Activated naive CD8-positive, alpha-beta T cell treated with anti-CD3 and anti-CD28 coated beads, Interleukin-2, amount 50 U/mL, for 24 hours (primary cell): ENCODE measurements at places on chromosomes 4 and X.

GRCh38 chrX:16639966-16640365 lies 10.0 kb upstream of the S100G start:
- DNase-seq = no peak

- DNase-seq = no peak
Measured at GRCh38 chr4:180925805-180926204, 1317.4 kb upstream of the TENM3 start.

DNA sequence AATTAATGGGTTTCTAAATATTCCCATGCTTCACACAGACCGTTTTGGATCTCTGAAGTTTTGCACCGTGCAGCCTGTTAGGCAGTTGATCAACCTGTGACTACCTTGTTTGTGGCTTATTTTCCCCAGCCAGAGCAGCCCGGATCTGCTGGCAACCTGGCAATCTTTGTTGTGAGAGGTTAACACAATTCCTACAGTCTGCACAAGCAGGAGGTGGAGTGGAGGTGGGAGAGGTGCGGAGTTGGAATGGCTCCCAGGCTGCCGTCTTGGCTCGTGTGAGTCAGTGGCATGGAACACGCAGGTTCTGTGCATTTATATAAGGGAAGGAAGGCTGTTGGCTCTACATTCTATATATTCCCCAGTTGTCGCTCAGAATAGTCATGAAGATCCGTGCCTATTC lies 70.9 kb upstream of the STOX2 start:
- DNase-seq = no peak

DNA sequence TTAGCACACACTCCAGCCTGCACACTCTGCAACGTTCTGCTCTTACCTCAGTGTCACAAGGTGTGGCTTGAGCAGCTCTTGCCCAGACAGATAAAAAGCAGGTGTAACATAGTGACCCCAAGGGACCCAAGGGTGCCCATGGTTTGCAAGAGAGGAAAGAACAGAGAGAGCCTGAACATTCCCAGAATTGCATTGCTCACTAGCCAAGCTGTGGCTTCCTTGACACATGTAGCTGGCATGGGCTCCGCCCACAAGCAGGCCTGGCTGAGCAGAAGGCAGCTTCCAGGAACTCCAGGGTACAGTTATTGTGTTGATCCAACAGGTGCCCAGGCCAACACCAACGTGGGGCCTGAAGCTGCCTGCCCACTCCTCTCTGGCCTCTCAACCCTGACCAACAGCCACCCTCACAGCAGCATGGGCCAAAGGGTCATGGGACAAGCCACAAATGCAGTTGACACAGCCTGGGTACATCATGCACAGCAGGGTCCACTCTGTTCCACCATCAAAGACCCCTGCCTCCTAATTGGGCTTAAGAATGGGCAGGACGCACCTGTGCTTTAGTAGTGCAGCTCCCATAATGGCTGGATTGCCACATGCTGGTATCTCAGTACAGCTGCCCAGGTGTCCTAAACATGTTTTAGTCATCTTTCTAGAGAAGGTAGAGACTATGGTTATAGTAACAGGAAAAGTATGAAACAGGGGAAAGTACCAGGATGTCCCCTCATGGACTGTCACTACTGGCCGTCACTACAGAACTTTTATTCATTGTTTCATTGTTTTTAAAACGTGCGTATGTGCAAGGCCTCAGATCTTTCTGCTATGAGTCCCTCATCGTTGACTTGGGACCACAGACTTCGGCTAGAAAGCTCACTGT lies 73.7 kb upstream of the ACSL1 start:
- DNase-seq = no peak

- DNase-seq = no peak
Measured at GRCh38 chr4:14396183-14396582, 606.1 kb upstream of the CPEB2 start.

DNA sequence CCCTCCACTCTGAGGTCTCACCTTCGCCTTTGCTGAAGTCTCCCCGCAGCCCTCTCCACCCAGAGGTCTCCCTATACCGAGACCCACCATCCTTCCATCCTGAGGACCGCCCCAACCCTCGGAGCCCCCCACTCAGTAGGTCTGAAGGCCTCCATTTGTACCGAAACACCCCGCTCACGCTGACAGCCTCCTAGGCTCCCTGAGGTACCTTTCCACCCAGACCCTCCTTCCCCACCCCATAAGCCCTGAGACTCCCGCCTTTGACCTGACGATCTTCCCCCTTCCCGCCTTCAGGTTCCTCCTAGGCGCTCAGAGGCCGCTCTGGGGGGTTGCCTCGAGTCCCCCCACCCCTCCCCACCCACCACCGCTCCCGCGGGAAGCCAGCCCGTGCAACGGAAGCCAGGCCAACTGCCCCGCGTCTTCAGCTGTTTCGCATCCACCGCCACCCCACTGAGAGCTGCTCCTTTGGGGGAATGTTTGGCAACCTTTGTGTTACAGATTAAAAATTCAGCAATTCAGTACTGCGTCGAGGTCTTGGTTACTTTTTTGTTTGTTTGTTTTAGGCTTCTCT lies 5.0 kb downstream of the SOD3 start:
- DNase-seq = no peak

- DNase-seq = no peak
Measured at GRCh38 chrX:83658731-83659130, 150.6 kb downstream of the POU3F4 start.

DNA sequence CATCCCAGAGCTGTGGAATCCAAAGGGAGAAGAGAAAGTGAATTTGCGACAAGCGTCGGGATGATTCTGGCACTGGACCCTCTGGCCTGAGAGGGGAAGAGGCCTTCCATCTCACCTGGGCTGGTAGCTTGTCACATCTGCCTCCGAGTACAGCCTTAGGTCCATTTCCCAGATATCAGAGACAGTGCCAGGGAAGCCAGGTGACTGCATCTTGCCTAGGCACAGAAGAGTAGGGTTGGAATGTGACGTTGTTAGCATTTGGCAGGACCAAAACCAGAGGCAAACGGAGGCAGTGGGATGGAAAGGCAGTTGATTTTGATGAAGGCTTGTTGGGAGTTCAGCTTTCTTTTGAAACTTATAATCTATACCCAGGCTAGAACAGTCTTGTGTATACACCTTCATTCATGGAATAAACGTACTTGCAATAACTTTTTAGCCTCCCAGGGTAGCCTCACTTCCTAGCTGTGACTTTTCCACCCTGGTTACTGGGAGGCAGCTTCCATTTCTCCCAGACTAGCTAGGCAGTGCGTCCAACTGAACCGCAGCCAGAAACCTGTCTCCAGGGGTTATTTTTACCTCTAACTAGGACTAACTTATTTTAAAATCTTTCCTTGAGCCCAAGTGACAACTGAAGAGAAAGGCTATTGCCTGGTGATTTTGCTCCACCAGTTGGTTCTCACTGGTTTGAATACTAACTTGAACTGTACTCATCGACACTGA lies 5.9 kb downstream of the SOD3 start:
- DNase-seq = no peak

GRCh38 chr4:41913509-41913908 lies 21.7 kb upstream of the TMEM33 start:
- no peak for DNase-seq

- no peak for DNase-seq
Measured at GRCh38 chr4:91064157-91064853, 937.1 kb downstream of the CCSER1 start.

DNA sequence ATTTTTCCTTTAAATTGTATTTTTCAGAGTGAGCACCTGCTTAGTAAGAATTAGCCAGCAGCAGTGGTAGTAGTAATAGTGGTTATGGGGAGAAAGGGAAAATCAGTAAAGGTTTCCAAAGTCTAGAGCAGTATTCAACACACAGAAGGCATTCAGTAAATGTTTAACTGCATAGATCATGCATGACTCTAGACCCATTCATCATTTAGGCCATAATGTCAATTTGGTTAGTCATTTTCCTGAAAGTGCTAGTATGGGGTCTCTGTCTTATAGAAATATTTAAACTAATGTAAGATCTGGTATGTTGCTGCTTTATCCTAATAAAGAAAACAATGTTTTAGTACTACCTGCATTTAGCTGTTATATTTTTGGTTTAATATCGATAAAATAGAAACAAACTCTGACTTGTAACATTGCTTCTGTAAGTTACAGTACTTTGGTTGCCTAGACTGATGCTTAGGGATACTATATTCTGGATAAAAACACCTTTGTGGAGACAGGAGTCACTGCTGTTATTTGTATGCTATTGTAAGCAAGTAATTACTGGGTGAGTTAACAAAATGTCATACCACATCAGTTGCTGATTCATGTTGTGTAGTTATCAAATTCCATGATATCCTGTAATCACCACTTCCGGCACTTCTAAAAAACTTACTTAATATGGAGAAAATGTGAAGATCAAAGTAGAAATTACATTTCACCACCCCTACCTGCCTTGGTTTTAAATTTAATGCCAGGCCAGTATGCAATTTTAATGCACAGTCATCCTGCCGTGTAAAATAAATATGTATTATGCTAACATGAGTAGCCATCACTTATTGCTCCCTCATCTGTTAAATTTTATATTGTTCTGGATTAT lies 115.8 kb upstream of the BMPR1B start:
- DNase-seq = no peak

DNA sequence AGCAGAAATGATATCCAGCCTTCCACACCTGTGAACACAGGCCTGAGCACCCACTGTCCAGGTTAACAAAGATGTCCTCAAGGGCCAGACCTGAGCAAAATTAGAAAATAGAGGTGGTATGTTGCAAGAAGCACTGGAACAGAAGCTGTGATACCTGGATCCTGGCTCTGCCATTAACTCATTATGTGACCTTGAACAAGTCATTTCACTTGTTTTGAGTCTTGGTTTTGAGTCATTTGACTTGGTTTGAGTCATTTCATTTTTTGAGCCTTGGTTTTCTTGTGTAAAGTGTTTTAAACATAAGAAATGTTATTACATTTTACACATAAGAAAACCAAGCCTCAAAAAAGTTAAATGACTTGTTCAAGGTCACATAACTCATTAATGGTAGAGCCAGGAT lies 2.9 kb upstream of the NWD2 start:
- DNase-seq = no peak

- no peak for DNase-seq
Measured at GRCh38 chrX:134000260-134001245, 15.2 kb upstream of the GPC3 start.

DNA sequence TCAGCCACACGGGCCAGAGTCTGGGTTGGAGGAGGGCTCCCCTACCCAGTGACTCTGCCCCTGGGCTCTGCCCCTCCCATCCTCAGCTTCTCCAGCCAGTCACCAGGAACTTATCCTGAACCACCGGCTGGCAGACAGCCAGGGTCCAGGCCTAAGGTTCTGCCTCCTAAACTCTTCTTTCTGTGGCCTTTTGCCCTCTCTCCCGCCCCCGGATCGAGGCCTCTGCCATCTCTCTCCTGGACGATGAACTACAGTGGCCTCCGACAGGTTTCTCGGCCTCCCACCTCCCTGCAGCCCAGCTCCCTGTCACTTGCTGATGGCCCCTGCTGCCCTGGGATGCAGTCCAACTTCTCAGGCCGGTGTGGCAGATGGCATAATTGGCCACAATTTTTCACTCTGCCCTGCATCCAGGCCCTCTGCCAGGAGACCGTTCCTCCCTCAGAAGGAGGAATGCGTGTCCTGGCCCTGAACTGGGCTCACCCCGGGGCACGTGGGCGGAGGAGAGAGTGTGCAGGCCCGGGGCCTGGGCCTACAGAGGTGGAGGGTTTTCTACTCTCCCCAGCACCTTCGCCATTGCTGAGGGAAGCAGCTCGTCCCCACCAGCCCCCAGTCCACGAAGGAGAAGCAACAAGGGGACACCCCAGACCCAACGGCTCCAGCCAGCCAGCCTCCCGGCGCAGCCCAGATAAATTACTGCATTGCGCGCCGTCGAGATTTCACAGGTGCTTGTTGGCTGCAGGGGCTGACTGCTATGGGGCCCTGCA lies 81.9 kb upstream of the LRPAP1 start:
- no peak for DNase-seq

DNA sequence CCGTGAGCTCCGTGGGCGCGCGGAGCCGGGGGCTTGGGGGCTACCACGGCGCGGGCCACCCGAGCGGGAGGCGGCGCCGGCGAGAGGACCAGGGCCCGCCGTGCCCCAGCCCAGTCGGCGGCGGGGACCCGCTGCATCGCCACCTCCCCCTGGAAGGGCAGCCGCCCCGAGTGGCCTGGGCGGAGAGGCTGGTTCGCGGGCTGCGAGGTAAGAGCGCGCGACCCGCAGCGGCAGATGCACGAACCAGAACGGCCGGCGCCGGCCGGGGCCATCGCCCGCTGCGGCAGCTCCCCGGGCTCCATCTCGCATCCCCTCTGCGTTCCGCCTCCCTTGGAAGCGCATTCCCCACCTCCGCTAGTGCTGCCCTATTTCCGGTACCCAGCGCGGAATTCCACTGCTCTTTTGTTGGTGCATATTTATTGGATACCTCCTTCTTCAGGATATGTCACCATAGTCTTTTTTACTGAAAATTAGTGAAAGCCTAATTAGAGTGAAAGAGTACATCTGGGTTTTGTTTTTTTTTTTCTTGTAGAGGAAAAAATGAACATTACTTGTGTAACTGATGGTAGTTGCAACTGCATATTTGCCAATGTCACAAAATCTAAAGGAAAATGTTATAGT lies 797 bp downstream of the PKD2 start:
- DNase-seq = peak; percentile 35

GRCh38 chrX:130772776-130773143 lies 130.2 kb downstream of the ENOX2 start:
- DNase-seq = no peak

DNA sequence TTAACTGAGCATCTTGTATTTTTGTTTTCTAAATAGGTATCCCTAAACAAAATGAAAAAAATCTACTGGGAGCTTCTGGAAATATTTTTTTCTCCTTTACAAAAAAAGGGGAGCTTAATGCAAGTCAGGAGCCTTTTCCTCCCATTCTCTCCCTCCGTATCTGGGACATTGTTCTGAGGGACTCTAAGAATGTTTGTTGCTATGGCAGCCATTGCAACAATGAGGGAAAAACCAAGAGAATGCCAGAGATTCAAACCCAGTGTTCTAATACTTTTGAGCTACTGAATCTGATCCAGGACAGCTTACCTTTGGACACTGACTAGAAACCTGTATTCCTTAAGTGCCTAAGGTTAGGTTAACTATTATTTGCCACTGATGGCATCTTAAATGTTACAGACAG lies 485.7 kb upstream of the HS3ST1 start:
- no peak for DNase-seq

- DNase-seq = no peak
Measured at GRCh38 chr4:144403893-144404292, 242.1 kb upstream of the HHIP start.

DNA sequence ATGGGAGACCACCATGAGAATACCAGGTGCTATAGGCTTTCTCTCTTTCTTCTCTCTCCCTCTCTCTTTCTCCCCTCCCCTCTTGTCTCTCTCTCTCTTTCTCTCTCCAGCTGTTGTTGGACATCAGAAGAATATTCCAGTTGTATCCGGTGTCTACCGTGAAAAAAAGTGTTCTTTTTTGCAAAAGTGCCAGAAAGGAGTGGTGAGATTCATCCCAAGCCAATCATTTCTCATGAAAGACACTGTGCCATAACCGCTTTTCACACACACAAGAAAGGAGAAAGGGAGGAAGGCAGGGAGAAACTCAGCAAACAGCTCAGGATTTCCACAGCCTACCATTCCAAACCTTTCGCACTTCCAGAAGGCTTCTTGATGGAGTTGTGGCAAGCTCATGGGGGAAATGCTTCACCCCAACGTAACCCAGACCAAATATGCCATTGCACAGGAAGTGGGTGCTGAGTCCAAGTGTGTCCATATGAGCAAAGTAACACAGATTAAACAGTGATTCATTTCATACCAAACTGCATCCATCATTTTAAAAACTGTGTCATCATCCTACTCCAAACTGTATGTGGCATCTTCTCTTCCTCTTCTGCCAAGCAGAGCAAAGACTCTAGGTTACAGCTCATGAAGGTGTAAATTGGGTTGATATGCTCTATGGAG lies 224.0 kb downstream of the APBB2 start:
- DNase-seq = no peak

- DNase-seq = no peak
Measured at GRCh38 chrX:130563476-130563875, 161.7 kb downstream of the RBMX2 start.

- no peak for DNase-seq
Measured at GRCh38 chr4:101933855-101934254, 143.3 kb downstream of the BANK1 start.
